Kasumi-1 (cell line): ENCODE measurements at places on chromosomes 7 and 10.

DNA sequence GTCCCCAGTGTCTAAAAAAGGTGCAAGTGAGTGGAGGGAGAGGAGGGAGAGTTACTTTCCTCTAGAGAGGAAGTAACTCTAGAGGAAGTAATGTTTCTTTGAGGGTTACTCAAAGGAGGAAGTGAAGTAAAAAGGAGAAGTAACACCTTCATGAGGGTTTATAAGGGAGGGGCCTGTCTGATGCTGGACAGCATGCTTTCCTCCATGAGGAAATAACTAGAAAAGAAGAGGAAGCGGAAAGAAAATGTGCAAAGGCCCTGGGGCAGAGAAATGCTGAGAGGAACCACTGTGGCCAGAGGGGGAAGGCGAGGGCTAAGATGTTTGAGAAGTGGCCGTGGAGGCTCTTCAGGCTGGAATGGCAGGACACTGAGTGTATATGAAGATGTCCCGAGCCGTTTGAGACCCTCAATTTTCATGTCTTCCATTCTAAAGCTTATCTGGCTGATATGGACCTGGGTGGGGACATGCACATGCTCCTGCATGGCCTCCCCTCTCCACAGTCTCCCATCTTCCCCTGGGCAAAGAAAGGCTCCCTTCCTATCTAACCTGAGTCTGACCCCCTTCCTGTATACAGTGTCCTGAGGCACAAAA, 3.4 kb upstream of the SLC18A2 start:
- peak; percentile 97 for DNase-seq

DNA sequence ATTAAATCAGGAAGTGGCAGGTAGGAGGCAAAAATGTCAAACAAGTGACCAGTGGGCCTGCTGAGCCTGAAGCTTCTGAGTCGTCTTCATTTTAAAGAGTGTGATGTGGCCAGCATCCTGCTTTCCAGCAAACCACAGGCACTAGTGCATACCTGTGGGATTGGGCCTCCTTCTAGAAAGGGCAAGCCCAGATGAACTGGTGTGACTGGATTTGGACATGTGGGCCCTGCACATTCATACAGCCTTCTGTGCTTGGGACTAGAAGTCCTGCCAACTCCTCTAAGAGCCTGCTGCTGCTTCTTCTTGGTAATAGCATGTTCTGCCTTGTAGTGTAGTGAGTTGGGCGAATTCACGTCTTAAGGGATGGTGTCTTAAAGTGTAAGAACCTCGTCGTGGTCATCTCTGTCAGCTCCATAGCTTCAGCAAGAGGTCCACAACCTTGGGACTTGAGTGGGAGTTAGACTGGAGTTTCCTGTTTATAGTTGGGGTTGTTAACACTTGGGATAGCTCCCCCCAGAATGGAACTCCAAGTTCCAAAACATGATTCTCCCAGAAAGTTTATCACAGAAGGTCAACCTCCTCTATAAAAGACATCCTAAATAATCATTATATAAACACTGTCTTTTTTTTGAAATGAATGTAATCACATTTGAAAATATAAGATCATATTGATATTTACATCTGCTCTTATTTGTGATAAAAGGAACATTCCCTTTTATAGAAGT, 11.2 kb downstream of the BMPER start:
- DNase-seq, result no peak

- DNase-seq, result no peak
These were observed 171.2 kb downstream of the GFRA1 start for GRCh38 chr10:116101616-116102315.

DNA sequence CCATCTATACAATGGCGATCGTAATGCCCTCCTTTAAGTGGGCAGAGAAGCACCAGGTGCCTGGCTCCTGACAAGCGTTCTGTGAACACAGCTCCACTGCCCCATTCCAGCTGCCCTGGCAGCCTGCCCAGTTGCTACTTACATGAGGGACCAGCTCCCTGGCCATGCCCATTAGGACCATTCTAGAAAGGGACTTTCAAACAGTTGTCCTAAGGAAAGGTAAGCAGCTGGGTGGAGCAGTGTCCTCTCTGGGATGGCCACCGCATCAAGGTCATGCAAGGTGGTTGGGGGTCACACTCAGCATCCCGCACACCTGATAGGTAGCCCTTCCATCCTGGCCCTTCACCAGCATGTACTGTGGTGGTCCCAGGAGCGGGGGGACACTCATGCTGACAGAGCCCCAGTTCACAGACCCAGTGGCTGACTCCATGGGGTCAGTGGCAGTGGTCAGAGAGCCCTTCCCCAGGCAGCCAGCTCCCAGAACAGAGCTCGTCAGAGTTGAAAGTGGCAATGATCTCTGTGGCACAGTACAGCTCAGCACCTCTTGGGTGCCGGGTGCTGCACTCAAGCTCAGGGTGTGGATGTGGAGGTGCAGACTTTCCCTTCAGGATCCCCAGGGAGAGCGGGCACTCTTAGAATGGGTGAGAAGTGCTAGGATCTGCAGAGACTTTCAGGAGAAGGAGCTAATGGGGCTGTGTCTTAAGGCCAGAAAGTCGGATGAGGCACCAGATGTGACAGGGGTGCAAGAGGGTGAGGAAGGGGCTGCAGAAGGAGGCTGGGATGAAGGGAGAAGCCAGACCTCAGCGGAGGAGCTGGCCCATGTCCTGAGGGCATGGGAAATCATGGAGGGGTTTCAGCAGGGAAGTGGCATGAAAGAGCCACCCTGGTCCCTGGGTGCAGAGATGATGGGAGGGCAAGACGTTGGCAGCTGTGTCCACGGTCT, 10.9 kb downstream of the MMRN2 start:
- DNase-seq, result no peak

- DNase-seq, result peak; percentile 70
These were observed 1.0 kb upstream of the PILRA start for GRCh38 chr7:100372256-100372655.

DNA sequence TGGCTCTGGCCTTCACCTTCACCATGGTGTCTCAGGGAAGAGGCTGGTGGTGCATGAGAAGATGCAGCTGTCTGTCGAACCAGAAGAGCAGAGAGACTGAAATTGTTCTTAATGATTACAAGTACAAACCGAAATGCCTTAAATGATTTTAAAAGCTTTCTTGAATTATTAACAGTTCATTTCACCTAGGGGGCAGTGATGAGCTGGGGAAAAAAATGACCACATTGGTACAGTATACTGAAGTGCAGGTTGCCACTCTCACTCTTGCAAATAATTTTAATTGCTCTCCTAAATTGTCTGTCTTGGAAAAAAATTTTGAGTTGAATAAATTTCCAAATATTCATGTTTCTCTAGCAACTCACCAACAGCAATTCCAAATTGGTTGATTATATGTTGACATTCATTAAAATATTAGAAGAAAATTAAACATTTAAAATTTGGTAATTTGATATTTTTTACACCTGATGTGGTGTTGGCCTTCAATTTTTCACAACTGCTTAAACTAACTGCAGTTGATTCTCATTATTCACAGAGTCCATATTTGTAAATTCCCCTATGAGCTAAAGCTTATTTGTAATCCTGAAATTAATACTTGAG, 692.6 kb downstream of the ZWINT start:
- DNase-seq, result peak; percentile 67

DNA sequence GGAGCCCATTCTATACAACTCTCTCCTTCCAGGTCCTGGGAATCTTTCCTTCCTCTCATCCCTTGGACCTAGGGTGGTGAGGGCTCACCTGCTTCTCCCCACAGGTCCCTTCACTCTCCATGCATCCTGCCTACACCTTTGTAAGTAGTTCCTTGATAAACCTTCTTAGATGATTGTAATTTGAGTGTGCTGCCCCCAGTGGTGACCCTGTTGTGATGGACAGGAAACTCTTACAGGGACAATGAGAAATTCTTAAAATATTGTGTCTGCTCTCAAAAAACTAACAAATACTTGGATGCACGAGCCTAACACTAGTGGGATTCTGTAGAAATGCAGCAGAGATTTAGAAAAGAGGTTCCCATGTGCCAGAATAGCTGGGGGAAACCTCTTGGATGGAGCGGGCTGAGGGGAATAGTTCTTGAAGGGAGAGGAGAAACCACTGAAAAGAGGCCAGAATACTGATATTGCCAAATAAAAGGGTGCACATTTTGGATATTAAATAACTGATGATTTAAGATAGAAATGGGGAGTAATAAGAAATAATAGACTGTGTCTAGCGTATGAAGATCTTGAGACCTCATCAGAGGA, 6.7 kb upstream of the PAXIP1 start:
- peak; percentile 18 for DNase-seq

- no peak for DNase-seq
These were observed 445.8 kb downstream of the AUTS2 start for GRCh38 chr7:70044064-70044463.

DNA sequence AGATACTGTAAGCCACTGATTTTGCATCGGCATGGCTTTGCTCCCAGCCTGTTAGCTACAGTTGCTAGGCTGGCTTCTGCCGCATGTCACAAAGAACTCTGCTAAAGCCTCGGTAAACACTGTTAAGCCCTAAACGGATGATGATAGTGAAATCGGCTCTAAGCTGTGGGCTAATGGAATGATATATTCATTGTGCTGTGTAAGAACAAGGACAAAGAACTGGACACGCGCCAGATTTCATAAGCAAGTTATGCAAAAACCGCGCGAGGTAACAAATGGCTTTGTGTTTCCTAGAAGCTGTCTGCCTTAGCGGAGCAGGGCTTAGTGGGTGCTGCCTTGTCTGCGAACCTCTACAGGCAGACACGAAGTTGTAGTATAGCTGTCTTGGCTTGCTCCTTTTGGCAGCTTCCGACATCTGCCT, 331.3 kb upstream of the COBL start:
- no peak for DNase-seq

DNA sequence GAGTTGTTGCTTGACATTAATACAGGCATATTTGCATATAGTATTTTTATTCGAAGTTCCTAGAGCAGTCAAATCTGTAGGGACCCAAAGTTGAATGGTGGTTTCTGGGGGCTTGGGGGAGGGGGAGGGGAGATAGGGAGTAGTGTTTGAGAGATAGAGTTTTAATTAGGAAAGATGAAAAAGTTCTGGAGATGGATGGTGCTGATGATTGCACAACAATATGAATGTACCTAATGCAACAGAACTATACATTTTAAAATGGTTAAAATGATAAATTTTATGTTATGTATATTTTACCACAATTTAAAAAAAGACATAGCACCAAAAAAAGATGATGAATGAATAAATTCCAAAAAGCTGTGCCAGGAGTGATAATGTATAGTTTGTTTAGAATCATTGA, 41.8 kb downstream of the STK31 start:
- no peak for DNase-seq

DNA sequence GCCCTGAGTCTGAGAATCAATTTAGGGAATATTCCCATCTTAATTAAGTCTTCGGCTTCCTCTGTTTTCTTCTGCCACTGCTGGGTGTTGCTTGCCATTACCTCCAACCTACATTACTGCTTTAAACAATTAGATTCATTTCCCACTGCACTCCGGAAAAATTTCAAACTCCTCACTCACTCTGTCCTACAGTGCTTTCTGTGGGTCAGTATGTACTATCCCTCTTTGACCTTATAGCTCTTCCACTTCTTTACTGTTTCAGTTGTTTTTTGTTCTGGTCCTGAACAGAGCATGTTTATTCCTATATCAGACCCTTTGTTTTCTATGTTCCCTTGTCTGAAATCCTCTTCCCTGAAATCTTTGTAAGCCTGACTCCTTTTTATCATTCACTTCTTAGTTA, 160.6 kb downstream of the MAGI2 start:
- no peak for DNase-seq

DNA sequence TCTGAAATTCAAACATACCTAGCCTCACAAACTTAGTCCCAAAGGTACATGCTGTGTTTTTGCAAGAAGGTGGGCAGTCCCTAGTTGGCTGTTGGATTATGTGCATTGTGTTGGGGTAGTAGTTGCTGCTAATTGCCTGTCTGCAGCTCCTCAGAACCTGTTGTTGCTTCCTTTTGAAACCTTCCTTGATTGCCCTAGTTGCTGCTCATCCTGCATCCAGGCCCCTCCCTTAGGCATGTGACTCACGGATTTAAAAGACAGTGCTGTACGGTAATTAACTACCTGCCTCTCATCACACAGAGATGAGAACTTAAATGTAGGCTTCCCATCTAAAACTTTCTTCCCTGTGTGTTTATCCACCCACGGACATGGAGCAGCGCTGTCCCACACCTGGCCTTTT, 67.7 kb downstream of the BMPR1A start:
- DNase-seq, result no peak

- DNase-seq, result peak; percentile 82
These were observed 37.5 kb downstream of the PWWP2B start for GRCh38 chr10:132434405-132435005.

DNA sequence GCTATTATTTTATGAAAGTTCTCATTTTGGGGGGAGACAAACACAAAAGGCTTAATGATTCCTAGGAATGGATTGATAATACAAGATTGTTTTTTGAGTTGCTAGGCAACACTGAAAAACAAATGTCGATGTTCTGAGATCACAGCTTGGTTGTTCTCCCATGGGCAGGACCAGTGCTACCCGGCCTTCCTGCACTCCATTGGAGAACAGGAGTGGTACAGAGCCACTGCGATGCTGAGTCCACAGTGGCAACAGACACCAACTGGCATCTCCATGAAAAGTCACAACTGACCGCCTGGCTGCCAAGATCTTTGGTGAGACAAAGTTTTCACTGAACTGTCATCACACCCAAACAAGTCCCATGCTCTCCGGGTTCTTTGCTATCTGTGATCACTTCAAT, 68.9 kb upstream of the NMT2 start:
- DNase-seq, result no peak

DNA sequence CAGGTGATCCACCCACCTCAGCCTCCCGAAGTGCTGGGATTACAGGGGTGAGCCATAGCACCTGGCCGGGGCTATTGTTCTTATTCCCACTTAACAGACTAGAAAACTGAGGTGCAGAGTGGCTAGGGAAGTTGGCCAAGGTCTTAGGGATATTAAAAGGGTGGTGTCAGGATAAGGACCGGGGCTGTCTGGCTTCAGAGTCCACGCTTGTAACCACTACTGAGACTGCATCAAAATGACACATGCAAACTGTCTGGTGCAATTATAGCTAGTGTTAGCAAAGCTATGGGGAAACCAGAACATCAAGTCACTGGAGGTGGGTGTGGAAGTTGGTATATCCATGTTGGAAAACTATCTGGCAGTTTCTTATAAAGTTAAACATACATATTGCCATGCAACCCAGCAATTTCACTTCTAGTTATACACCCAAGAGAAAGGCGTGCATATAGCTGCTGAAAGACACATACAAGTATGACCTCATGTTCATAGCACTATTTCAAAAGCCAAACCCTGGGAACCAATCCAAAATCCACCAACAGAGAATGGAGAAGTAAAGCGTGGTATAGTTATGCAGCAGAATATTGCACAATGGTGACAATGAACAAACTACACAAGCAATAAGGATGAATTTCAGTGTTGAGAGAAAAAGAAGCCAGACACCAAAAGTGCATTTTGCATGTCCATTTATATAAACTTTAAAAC, 33.9 kb upstream of the EEPD1 start:
- DNase-seq, result peak; percentile 98

- DNase-seq, result no peak
These were observed 9.5 kb downstream of the ZFAND2A start for GRCh38 chr7:1150400-1151002.

- DNase-seq, result no peak
These were observed 3.8 kb upstream of the MKI67 start for GRCh38 chr10:128130051-128130450.

GRCh38 chr10:84288151-84288550, 40.2 kb upstream of the CCSER2 start:
- no peak for DNase-seq
